ENCODE measurements at places on chromosomes 2 and 18. TPM values are rescaled to one million over a fixed set of nuclear protein-coding genes. Genes with fewer than 3 reads are reported as not detected.

The SPOPL gene
- total RNA-seq = 10.2 TPM

The RIT2 gene
- not detected for total RNA-seq

- H3K4me3 ChIP-seq = no peak overlapping the region
- no peak for DNase-seq
- H3K27ac ChIP-seq = no peak overlapping the region
Measured at GRCh38 chr18:22494771-22495170, 77.1 kb upstream of the CTAGE1 start.

DNA sequence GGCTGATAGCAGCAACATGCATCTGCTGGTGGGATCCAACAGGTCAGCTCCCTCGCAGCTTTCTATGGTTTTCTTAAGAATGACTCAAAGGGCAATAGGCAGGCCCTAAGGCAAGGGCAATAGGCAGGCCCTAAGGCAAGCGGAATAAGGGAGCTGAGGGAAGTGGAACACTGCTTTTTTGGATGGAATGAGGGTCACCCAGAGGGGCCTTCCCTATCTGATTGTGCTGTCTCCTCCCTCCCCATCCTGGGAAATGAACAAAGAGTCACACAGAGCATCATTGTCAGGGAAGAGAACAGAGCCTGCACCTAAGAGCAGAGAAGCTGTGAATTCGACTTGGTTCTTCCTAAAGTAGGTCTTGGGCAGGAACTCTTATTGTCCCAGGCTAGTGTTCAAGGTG lies 43.3 kb upstream of the PTPRM start:
- H3K36me3 ChIP-seq = no peaks in the 10 kb centered on the region
- H3K4me3 ChIP-seq = no peak overlapping the region
- H3K4me1 ChIP-seq = no peaks in the 10 kb centered on the region
- peaks cover 42% of the 10 kb centered on the region for H3K27me3 ChIP-seq
- H3K27ac ChIP-seq = no peak overlapping the region

Data from PC-3 (cell line).